ENCODE measurements at places on chromosomes 7 and 10.

DNA sequence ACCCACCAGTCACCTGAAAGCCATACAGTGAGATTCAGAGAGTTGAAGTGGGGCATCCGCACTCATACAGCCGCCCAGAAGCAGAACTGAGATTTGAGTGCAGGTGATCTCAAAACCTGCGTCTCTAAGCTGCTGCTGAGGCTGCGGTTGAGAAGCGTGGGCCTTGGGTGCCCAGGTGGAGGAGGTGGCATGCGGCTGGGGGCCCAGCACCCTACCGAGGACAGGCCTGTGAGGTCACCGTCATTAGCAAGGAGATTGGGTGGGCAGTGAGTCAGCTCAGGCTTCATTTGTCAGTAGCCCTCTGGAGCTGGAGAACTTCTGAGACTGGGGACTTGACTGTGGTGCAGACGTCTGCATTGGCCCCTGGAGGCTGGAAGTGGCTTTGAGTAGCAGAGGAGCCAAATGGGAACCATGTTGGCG lies 29.8 kb downstream of the ZMIZ1 start:
- no peak for DNase-seq

DNA sequence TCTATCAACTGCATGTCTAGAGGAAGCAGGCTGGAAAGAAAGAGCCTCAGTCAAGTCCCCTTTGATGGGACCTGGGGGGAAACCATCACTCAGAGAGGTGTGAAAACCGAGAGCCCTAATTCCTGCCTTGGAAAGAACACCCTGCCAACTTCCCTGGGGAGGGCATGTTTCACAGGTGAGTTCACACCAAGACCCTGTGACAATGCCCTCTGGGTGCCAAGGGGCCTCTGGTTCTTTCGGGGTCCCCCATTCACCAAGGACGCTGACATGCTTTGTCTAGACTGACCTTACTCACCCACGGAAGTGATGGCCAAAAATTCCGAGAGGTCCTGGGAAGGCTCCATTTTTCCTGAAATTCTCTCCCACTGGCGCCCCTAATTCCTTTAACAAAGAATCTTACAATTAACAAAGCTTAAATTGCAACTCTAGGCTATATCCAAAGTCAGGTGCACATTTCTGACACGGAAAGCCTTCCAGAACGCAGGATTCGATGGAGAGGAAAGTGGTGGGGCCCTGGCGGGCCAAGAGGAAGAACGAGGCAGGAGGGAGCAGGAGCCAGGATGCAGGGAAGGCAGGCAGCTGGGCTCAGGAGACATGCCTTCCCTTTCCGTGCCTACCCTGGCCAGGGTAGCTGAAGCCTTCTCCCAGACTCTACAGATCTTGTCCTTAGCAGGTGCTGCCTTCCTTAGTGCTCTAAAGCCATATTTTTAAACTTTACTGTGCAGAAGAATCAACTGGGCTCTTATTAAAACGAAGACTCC lies 23.7 kb downstream of the VSTM4 start:
- no peak for DNase-seq

- DNase-seq, result no peak
Observed at GRCh38 chr7:49766966-49767365, 6.5 kb upstream of the VWC2 start.

- no peak for DNase-seq
Observed at GRCh38 chr10:24418532-24418931, 209.6 kb downstream of the KIAA1217 start.

GRCh38 chr10:125260260-125260659 lies 99.9 kb upstream of the CTBP2 start:
- DNase-seq, result no peak

- DNase-seq, result no peak
Observed at GRCh38 chr10:69458430-69459100, 7.3 kb downstream of the TSPAN15 start.

DNA sequence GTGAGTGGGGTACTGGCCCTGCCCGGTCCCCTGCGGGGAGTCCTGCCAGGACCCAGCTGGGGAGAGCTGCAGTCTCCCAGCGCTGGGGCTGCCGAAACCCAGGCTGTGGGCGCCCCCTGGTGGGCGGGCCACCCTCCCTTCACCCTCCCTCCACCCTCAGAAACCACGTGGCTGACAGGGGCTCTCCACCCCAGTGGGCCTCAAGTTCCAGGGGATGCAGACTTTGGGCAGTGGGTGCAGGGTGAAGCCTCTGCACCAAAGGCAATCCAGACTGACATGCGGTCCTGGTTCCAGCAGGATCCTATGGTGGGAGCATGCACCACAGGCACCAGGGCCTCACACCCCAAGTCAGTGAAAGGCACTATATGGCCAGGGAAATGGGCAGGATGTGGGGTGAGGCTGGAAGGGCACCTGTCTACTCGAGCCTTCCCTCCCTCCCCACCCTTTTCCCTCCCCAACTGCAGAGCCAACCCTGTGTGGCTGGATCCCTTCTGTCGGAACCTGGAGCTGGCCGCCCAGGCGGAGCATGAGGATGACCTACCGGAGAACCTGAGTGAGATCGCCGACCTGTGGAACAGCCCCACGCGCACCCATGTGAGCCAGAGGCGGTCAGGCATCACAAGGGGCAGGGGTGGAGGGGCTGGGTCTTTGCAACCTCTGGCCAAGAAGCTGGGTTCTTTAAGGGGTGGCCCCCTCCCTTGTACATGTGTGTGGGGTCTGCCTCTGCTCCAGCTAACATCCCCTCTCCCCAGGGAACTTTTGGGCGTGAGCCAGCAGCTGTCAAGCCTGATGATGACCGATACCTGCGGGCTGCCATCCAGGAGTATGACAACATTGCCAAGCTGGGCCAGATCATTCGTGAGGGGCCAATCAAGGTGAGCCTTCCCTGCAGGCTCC lies 38.8 kb downstream of the PSAP start:
- peak; percentile 80 for DNase-seq

GRCh38 chr7:136923111-136923667 lies 54.7 kb downstream of the CHRM2 start:
- no peak for DNase-seq

- DNase-seq, result no peak
Observed at GRCh38 chr10:83816942-83817341, 322.4 kb upstream of the GHITM start.

DNA sequence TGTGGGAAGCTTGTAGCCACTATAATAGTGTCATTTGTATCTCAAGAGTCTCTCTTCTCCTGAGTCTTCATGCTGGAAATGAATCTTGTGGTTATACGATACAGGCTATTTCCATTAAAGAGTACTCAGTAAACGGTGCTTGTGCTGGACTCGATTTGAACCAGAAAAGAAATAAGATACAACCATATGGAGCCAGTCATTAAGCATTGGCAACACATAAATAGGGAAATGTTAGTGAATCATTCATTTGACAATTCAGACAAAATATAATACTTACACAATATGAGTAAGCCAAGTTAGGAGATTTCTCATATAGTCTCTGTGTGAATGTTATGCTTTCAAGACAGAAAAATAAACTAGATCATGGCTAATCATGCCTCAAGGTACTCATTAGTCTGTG lies 356.8 kb downstream of the PLXDC2 start:
- DNase-seq, result no peak

Measured in T-helper 9 cell (primary cell).